ENCODE measurements at places on chromosomes 6 and 20.

DNA sequence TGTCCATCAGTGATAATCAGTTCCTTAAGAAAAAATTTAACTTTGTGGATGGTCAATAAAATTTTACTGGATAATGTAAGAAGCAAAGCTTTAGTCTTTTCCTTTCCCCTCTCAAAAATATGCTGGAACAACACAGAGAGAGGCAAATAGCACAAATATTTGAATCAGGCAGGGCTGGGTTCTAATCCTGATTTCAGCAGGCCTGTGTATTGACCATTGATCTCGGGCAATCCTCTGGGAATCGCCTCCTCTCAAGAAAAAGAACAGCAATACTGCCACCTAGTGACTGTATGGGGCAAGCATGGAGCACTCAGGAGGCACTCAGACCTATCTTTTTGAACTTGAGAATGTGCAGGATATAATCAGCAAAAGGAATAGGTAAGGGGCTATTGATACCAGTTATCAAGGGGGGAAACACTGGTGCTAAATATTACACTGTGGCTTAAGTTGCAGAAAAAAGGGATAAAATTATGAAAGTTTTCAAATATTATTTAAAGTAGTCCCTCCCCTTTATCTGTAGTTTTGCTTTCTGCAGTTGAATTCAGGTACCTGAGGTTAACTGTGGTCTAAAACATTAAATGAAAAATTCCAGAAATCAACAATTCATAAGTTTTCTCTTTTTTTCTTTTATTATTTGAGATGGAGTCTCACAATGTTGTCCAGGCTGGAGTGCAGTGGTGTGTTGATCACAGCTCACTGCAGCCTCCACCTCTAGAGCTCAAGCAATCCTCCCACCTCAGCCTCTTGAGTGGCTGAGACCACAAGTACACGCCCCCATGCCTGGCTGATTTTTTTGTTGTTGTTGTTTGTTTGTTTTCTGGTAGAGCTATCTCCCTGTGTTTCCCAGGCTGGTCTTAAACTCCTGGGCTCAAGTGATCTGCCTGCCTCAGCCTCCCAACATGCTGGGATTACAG is 91.8 kb upstream of the NHSL1 start:
- DNase-seq = no peak

GRCh38 chr6:63785006-63785405 is 149.4 kb downstream of the PHF3 start:
- DNase-seq = no peak

GRCh38 chr6:6518631-6519427 is 69.7 kb upstream of the LY86 start:
- no peak for DNase-seq

GRCh38 chr6:811831-812230 is 118.9 kb upstream of the EXOC2 start:
- DNase-seq = no peak

DNA sequence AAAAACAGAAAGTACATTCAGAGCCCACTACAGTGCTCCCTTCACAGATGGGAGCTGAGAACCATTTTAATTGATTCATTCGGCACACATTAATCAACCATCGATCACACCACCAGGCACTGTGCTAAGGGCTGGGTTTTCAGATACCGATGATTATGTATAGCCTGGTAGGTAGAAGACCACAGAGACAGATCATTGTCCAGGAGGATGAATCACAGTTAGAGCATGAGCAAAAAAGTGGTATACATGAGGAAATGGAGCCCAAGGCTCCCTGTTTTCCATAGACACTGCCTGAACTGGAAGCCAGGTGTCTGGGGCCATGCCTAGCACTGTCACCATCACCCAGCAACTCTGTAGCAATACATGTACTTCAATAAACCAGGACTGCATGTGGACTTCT is 9.0 kb upstream of the PRDM1 start:
- no peak for DNase-seq

- no peak for DNase-seq
Observed at GRCh38 chr6:108839083-108839642, 9.1 kb upstream of the ARMC2 start.

GRCh38 chr6:16420715-16421461 is 182.5 kb downstream of the GMPR start:
- no peak for DNase-seq

DNA sequence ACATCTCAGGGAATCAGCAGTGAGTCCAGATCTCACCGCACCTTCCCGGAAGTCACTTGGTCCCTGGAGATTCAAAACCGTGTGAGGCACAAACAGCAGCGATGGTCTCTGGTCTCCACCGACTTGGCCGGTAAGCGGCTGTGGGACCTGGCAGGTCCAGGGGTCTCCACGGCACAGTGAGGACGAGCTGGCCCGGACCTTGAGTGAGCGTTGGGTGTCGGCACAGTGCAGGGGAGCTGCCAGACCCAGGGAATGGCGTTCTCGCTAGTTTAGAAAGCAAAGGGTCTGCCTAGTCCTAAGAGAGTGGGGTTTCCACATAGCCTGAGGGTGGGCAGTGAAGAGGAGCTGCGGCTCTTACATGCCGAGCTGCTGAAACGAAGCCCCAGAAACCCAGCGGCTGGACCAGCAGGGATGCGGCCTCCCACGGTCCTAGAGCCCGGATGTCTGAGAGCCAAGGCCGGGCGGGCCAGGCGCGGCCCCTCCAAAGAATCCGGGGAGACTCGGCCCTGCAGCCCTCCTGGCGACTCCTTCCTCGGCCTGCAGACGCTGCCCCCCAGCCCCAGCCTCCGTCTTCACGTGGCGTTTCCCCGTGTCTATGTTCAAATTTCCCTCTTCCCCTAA is 185.0 kb downstream of the ERMARD start:
- DNase-seq = no peak

DNA sequence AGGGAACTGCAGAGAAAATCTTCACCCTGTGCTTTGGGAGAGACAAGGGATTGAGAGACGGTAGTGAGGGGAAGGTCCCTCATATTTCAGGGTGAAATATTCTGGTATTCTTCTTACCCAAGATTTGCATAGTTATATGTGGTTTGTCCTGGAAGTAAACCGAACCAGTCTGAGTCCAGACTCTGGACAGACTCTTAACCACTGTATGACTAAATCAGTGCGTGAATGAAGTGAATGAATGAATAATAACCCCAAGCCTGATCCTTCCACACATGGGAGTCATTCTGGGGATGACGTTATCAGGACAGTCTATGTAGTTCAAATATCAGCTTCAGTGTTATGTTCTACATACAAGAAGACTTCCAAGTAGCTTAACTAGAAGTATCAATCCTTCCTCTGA is 690.7 kb downstream of the KIF16B start:
- no peak for DNase-seq

DNA sequence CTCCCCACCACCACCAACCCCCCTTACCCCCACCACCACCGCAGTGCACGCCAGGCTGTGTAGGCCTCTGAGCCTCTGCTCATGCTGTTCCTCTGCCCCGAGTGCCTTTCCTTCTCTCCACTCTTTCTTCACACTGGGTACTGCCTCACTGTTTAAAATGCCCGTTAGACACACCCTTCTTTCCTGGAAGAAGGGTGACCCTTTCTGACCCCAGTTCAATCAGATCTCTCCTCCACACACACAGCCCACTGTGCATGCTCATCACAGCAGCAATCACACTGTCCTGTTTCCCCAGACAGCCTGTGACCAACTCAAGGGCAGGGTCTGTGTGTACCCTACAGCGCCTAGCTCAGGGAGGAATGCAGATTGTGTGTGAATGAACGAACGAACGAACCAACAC is 10.0 kb downstream of the TMEM74B start:
- no peak for DNase-seq

DNA sequence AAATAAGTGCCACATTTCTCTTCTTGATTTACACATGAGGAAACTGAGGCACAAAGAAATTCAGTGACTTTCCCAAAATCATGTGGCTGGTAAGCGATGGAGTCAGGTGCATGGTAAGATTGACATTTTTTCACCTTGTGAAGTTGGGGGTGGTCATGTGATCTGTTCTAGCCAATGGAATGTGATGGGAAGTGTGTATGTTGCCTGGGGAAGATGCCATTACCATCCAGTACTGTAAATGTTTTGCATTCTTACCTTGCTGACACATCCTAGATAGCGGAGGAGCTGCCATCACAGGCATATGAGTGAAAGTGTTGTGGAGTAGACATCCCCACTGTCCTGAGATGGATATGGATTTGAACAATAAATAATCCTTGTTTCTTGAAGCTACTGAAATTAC is 499.6 kb upstream of the SULF2 start:
- DNase-seq = no peak

- no peak for DNase-seq
Observed at GRCh38 chr6:12026120-12026519, 14.0 kb downstream of the HIVEP1 start.

DNA sequence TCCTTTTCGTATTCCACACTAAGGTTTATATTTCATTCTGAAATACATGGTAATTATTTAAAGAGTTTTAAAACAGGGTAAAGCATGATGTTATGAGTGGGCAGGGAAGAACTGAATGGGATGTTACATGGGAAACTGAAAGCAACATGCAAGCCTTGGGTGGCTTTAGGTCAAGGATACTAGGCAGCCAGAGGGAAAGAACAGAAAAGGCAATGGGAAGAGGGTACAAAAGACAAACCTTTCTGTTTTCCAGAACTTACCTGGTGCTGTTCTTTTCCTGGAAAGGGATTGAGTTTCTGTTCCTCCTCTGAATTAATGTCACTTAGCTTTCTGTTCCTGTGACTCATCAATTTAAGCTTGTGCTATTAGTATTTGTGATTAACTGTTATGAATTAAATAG is 71.2 kb upstream of the SMIM8 start:
- no peak for DNase-seq

DNA sequence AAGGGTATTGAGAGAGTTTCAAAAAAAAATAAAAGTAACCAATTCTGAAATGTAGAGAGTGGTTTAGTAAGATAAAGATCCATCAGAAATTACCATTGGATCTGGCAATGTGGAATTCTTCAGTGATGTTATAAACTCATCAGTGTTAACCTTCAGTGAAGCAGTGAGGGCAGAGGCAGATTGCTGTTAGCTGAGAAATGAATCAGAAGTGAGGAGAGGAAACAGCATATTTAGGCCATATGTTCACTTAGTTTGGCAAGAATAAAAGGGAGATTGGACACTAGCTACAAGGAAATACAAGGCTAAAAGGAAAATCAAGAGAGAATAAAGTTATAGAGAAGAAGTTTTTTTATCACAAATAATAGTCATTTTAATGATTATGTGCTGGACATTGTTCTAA is 9.6 kb downstream of the KCNQ5 start:
- DNase-seq = no peak

- DNase-seq = no peak
Observed at GRCh38 chr20:37943033-37943432, 40.1 kb downstream of the VSTM2L start.

DNA sequence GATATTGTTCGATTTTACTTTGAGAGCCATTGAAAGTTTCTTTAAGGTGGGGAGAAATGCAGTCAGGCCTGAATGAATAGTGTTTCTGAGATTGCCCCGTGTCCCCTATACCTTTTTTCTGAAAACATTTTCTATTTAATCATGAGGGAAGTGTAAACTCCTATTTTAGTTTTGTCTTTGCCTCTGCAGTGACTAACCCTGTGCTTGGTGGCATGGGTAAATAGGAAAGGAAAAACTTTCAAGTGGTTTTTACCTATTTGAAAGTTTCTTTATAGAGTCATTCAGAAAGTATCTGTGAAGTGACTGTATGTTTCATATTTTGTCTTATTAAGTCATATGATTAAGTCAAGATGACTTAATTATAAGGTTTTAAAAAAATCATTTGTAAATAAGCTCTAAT is 14.5 kb downstream of the SNRNP48 start:
- no peak for DNase-seq

DNA sequence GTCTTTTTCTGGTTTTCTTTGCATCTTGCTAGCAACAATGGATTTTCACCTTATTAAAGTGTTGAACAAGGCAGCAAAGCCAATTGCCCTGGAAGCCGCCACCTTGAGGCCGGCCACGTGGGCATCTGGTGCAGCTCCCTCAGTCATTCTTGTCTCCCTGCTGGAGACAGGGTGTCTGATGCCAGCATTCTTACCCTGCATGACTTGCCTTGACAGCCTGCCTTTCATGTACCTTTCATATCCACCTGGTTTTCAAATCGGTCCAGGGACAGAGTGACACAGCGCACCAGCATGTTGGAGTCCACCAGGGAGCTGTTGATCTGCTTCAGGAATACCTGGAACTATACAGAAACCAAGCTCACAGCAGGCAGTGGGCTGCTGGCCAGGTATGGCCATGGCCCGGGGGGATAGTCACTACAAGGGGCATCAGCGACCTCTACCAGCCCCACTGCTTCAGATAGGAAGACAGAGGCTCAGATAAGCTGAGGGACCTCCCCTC is 49.8 kb downstream of the MYH7B start:
- DNase-seq = no peak

DNA sequence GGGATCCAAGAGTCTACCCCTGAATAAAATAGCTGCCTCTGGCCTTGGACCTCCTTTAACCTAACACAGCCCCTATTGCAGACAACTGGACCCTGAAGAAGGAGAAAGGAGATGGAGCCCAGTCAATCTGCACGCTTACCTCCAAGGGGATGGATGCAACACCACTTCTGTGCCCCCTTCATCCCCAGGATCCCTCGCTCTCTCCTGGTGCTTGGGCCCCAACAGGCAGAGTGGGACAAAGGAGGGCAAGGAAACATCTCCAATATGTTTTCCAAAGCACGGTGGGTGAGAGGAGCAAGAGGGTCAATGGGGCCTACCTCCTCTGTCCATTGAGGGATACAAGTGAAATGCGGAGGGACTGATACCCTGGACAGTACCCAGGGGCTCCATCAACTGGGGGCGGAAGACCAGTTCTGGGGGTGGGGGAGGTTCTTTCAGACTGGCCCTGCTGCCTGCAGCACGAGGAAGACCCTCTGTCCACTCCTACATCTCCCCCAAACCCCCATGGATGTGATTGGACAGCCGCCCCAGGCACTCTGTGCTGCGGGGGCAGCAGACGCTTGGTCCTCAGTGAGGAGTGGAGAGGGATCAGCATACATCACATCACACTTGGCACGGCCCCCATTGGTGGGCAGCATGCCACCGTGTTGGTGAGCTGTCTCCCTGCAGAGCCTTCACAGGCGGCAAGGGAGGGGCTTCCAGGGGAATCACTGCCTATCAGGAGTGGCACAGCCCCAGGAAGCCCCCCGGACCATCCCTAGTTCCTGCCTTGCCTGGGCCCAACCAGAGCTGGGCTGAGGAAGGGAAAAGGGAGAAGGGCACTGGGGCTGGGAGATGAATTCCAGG is 70.6 kb downstream of the MRPL14 start:
- no peak for DNase-seq

DNA sequence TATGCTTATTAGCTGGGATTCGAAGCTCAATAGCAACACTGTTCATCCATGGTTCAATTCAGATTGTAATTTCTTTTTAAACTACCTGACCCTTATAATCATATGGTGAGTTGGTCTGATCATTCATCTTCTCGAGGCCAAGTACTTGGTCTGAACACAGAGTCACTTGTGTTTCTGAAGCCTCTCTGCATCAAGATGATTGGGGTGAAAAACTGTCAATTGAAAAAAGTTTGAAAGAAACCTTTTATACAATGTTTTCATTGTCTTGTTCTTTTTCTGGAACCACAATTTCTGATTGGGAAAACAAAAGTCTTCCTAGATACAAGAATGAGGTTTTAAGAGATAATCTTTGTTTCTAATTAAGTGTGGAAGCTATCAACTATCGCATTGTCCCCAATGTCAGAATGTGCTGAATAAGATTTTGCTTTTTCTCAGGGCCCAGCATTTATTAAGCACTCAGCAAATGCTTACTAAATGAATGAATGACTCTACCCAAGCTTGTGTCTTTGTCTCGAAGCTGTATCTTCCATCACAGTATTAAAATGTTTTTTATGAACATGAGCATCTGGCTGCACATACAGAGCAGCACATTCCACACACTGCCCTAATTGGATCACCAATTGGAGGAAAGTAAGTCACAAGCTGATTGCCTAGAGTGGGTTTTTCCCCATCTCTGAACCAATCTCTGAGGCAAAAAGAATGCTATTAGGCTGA is 45.0 kb upstream of the MOXD1 start:
- DNase-seq = no peak

GRCh38 chr20:21259346-21259745 is 43.8 kb upstream of the XRN2 start:
- DNase-seq = no peak

Data from NCI-H510A (cell line).